ENCODE measurements at places on chromosomes 5 and 9.

- no peak for DNase-seq
These were observed 10.5 kb upstream of the NACC2 start for GRCh38 chr9:136105398-136106135.

DNA sequence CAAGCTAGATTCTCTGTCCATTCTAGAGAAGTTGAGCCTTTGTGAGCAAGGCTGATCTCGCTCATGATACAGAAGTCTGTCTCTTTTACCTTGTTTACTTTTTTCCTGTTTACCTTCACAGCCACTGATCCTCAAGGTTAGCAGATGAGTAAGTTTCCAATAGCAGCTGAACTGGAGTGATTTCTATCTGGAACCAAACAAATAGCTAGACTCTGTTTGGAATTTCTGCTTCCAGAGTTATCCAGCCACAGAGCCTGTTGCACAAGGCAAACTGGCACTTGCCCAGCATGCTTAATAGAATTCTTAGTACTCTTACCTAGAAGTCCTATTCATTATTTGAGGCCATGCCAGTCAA is 12.8 kb upstream of the PANK3 start:
- no peak for DNase-seq

- DNase-seq, result no peak
These were observed 11.1 kb upstream of the NADK2 start for GRCh38 chr5:36252722-36253365.

- no peak for DNase-seq
These were observed 529.1 kb upstream of the BRINP1 start for GRCh38 chr9:119898316-119898715.

- no peak for DNase-seq
These were observed 95.0 kb downstream of the ANKH start for GRCh38 chr5:14776602-14777001.

DNA sequence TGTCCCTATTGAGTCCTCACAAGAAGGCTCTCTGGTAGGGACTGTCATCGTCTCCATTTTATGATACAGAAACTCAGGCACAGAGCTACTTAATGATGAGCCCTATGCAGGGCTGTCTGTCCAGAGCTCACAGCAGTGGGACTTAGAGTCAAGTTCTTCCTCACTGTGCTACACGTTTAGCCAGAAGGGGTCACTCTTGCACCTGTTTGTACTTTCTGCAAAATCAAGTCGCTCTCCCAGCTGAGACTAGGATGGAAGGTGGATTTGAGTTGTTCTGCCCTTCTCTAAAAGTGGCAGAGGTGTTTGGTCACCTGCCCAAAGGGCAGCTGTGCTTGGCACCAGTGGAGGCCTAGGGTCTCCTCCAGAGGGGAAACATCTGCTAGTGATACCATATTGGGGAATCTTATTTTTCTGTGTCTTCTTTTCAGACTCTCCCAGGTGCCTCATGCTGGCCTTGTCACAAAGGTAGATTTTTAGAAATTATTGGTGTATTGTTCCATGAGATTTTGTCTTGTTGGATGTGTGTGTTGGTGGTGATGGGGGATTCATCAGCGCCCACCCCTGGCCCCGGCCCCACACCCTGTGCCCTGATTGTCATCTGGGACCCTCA is 104.2 kb downstream of the PPARGC1B start:
- peak; percentile 85 for DNase-seq

GRCh38 chr5:173823721-173824567 is 64.2 kb upstream of the CPEB4 start:
- no peak for DNase-seq

DNA sequence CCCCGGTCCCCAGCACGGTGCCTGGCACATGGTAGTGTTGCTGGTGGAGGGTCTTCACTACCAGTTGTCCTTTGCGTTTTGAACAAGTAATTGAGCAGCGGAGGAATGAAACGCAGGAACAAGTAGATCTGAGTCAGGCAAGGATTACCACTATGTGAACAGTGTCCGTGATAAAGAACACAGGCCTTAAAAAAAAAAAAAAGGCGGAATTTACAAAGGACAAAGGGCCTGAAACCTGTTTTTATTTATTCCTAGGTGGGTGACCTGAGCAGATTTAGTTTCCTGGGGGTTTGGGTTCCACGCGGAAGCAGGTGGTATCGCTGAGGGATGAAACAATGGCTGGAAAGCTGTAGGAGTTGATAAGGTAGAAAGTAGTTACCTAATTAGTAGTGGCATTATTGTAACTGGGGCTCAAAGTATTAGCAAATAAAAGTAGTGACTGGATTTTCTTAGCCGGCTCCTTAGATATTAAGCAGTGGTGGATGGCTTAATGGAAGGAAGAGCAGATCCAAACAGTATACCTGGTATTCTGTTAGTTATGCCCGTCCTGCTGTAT is 1.1 kb downstream of the RUSC2 start:
- no peak for DNase-seq

DNA sequence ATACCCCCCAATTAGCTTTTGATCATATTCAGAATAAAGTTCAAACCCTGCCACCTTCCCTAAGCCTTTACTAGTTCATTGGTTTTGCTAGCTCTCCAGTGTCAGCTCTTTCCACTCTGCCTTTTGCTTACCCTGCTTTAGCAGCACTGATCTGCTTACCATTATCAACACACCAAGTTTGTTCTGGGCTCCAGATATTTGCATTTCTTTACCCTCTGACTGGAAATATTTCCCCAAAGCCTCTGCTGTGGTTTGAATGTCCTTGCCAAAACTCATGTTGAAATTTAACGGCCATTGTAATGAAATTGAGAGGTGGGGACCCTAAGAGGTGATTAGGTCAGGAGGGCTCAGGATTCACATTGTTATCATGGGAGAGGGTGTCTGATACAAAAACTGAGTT is 99.5 kb downstream of the GCNT1 start:
- DNase-seq, result no peak

DNA sequence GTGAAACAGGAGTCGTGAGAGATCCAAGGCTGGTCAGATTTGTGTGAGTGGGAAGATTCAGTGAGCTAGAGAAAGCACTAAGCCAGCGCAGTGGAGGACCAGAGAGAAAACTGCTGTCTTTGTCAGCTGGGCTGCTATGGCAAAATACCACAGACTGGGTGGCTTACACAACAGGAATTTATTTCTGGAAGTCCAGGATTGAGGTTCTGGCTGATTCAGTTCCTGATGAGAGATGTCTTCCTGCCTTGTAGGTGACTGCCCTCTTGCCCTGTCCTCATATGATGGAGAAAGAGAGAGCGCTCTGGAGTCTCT is 24.2 kb upstream of the ANKRD33B start:
- no peak for DNase-seq

DNA sequence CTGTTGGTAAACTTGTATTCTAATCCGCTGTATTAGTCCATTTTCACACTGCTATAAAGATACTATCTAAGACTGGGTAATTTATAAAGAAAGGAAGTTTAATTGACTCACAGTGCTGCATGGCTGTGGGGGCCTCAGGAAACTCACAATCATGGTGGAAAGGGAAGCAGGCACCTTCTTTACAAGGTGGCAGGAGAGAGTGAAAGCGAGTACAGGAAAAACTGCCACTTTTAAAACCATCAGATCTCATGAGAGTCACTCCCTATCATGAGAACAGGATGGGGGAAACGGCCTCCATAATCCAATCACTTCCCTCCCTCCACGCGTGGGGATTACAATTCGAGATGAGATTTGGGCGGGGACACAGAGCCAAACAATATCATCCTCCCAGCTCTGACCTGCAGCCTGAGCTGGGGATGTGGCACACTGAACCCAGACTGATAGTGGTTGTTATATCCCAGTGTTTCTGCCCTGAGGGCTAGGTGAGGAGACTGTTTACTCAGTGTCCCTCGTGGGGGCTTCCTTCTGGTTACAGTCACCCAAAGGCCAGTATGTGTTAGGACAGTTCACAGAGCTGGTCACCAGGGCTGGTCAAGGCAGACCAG is 488.3 kb downstream of the KDM4C start:
- DNase-seq, result no peak

DNA sequence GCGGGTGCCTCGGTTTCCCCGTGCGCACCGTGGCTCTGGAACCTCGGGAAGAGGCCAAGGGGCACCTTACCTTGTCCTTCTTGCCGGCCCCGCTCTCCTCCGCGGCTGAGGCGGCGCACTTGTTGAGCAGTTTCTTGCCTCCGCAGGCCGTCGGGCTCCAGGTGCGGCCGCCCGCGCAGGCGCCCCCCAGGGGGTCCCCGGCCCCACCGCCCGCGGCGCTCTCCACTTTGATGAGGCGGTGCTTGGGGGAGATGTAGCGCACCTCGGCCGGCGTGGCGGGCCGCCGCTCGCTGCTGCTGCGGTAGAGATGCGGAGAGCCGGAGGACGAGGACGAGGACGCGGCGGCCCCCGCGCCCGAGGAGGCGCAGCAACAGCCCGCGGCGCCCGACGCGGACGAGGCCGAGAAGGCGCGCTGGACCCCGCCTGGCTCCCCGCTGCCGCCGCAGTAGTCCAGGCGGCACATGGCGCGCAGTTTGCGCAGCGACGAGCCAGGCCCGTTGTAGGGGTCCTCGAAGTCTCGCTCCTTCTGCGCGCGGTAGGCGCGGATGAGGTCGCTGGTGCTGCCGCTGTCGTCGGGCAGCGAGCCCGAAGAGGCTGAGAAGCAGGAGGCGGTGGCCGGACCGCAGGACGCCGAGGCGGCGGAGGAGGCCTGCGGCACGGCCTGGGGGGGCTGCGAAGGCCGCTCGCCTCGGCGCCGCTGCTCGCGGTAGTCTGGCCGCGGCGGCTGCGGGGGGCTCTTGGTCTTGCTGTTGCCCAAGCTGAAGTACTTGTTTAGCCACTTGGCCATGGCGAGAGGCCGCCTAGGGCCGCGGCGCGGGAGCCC is 957 bp downstream of the SHB start:
- DNase-seq, result no peak

GRCh38 chr9:85743275-85744128 is 1.7 kb upstream of the AGTPBP1 start:
- no peak for DNase-seq

All from GM12865 (cell line).